ENCODE measurements at places on chromosomes 13 and 19.

DNA sequence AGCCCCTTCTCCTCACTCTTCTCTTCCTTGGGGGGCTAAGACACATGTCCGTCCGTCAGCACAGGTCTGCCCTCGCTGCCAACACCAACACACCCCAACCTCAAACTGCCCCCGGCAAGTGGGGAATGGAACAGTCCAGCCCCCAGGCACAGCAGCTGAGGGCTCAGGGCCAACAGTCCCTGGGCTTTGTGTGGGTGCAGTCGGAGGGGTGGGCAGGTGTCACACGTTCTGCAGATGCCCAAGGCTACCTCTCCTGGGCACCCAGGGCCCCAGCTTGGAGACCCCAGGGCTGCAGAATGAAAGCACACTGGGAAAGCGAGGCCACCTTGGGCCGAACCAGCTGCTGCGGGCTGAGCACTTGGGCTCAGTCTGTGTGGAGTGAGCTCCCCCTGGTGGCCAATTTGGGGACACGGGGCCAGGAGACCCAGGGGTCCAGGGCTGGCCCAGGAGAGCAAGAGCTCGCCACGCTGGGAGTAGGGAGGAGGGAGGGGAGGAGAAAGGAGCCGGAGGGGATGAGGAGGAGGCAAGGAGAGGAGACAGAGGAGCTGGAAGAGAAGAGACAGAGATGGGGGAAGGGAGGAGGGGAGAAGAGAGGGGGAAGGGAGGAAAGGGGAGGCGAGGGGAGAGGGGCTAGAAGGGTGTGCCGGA is 14.0 kb upstream of the ATP8B3 start:
- DNase-seq, result peak; percentile 62

DNA sequence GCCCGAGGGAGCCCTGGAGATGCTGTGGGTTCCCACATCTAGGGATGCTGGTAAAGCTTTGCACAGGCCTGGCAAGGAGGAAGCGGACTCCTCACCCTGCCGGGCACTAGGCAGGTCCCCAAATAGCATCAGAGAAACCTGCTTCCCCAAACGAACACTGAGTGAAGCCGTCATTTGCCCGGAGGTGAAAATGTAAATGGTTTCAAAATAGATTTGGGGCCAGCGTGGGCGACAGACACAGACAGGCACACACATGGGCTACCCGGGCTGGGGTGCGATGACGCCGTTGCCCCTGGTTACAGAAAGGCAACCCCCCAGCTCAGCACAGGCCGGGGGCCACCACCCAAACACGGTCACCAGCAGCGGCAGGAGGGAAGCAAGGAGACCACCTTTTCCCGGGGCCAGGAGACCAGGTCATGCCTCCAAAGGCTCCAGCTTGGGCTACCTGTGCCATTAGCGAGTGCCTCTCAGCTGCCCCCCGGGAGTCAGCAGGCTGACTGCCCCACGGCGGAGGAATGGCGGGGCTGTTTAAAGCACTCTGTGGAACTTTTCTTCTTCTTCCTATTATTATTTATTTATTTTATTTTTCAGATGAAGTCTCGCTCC is 47.5 kb upstream of the NDUFS7 start:
- no peak for DNase-seq

DNA sequence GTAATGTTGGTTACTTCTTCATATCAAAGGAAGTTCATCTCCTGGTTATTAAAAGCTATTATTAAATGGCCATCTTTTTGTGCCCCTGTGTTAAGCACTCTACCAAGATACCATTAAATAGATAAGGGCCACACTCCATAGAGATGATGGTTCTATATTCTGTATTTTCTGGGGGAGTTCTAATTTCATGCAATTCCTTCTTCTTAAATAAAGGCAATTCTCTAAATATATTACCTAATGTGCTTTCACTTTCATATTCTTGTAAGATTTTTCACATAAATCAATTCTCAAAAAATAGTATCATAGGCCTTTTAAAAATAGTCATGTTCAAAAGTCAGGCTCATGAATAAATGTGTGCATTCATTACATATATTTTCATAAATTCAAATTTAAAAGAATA is 47.0 kb upstream of the USPL1 start:
- no peak for DNase-seq

- no peak for DNase-seq
Measured at GRCh38 chr13:105202354-105202753, 1333.1 kb downstream of the EFNB2 start.

All from NCI-H187 (cell line).